ENCODE measurements at places on chromosomes 12 and 14.

DNA sequence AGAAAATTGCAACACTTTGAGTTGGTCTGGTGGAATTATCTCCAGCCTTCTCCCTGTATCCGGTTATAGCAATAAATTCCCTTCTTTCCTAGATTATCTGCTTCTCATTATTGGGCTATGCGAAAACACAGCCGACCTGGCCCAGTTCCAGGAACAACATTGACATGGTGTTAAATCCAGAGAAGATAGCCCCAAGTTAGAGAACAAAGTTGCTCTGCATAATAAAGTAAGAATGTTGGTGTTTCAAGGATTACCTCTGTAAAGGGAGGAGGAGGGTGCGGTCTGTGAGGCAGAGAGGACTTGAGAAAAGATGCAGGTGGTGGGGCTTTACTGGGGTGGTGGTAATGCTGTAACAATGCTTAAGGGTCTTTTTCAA, 12.1 kb downstream of the TCL1A start:
- no peak for DNase-seq

- DNase-seq, result no peak
Measured at GRCh38 chr12:19082365-19082911, 47.1 kb upstream of the PLEKHA5 start.

DNA sequence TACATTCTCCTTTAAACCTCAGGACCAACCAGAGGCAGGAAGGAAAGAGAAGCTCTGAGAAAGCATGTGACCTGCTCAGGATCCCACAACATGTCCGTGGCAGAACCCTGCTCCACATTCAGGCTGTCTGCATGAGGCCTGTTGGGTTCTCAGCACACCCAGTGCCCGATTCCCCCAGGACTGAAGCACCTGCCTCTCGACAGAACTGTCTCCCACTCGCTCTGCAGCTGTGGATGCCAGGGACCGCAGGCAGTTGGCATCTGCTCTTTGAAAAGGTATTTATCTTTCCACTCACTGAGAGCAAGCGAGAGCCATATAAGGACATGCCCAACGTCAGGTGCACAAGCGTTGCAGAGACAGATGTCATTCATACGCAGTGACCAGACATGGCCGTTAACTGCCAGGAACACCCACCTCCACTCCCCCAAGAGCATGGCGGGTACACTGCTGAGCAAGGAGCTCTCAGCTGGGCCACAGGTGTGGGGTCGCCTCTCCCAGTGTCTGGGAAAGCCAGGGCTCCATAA, 18.9 kb downstream of the PITPNM2 start:
- DNase-seq, result peak; percentile 74

- no peak for DNase-seq
Measured at GRCh38 chr14:79701371-79701770, 509.9 kb downstream of the DIO2 start.

Measured in mucosa of descending colon (tissue), 3 donors.